ENCODE measurements at places on chromosomes 4 and X. TPM values are rescaled to one million over a fixed set of nuclear protein-coding genes. Genes with fewer than 3 reads are reported as not detected.

GRCh38 chr4:102431608-102431961 lies 69.6 kb upstream of the NFKB1 start:
- DNase-seq, result no peak

ASMT gene
- 0.45 TPM for total RNA-seq

DNA sequence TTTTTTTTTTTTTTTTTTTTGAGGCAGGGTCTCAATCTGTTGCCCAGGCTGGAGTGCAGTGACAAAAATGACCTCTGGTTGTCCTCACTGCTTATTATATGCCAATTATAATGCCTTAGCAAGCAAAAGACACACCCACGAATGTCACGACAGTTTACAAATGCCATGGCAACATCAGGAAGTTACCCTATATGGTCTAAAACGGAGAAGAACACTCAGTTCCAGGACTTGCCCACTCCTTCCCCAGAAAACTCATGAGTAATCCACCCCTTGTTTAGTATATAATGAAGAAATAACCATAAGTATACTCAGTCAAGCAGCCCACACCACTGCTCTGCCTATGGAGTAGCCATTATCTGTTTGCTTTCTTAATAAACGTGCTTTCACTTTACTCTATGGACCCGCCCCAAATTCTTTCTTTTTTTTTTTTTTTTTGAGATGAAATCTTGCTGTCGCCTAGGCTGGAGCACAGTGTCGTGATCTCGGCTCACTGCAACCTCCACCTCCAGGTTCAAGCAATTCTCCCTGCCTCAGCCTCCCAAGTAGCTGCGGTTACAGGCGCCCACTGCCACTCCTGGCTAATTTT lies 106.2 kb downstream of the SMIM20 start:
- no peak for DNase-seq

GRCh38 chr4:142567620-142568451 lies 278.3 kb downstream of the INPP4B start:
- no peak for DNase-seq

ATP5ME gene
- total RNA-seq, result 197 TPM

FABP2 gene
- not detected for total RNA-seq

- DNase-seq, result no peak
These were observed 330.2 kb downstream of the ZIC3 start for GRCh38 chrX:137896123-137896522.

All from mesothelial cell of epicardium (in vitro differentiated cells).